ENCODE measurements at places on chromosomes 2 and 18.

- DNase-seq = no peak
Observed at GRCh38 chr2:69577467-69578197, 65.9 kb downstream of the AAK1 start.

GRCh38 chr18:56273541-56274219, 364.7 kb downstream of the TXNL1 start:
- no peak for DNase-seq

GRCh38 chr2:79860228-79861058, 347.6 kb downstream of the CTNNA2 start:
- DNase-seq = no peak

- DNase-seq = no peak
Observed at GRCh38 chr2:11491348-11491933, 25.5 kb upstream of the E2F6 start.

DNA sequence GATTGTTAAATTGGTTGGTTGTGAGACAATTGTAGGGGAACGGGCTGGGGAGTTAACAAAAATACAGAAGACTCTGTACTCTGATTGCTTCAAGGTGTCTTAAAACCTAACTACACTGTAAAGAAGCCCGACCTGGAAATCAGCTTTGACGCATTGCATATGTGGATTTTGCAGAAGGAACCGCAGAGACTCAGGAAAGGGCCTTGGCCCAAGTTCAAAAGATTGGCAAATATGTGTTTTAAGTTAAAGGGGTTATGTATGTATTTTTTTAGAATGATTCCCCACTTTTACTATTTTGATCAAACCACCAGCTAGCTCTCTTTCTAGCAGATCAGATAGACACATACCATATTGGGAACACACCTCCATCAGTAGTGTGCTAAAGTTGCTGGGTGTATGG, 18.0 kb upstream of the EDAR start:
- DNase-seq = no peak
